CD4-positive, alpha-beta T cell (primary cell): ENCODE measurements at places on chromosomes 5 and 9. TPM values are rescaled to one million over a fixed set of nuclear protein-coding genes. Genes with fewer than 3 reads are reported as not detected.

DNA sequence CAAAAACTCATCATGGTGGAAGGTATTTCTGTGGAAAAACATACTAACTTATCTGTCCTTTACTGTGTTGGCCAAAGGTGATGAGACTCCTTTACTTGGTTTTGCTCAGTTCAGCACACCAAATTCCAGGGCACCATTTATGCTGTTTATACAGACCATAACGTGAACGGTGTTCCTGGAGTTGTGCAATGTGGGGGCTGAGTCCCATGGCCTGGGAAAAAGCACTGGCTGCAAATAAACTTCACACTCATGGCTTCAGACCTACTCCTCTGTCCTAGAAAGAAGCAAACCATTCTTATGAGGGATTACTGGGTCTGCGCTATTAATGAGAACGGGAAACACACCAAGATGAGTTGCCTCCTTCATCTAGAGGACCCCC, 10.4 kb downstream of the FREM1 start:
- no peak overlapping the region for H3K4me3 ChIP-seq
- peaks cover 3% of the 10 kb centered on the region for H3K27me3 ChIP-seq
- H3K27ac ChIP-seq, result no peak overlapping the region
- H3K4me1 ChIP-seq, result no peaks in the 10 kb centered on the region
- no peaks in the 10 kb centered on the region for H3K36me3 ChIP-seq

DNA sequence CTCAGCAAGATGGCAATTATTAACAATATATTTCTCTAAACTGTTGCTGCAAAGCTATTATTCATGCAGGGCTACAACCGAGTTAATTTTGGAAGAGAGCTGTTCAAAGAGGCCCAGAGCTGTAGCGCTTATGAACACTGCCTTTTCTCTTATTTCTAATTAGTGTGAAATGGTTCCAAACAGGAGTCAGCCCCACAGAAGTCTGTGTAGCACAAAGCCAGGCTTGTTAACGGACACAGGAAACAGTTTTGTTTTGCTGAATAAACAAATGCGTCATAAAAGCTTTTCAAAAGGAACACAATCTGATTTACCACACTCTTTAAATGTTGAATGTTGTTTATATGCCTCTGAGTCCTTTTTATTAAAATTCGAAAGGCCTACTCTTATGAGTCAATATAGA, 396.5 kb downstream of the ANXA1 start:
- no peak overlapping the region for H3K27ac ChIP-seq
- no peaks in the 10 kb centered on the region for H3K4me1 ChIP-seq
- no peak overlapping the region for H3K4me3 ChIP-seq
- no peaks in the 10 kb centered on the region for H3K36me3 ChIP-seq
- no peak for DNase-seq

DNA sequence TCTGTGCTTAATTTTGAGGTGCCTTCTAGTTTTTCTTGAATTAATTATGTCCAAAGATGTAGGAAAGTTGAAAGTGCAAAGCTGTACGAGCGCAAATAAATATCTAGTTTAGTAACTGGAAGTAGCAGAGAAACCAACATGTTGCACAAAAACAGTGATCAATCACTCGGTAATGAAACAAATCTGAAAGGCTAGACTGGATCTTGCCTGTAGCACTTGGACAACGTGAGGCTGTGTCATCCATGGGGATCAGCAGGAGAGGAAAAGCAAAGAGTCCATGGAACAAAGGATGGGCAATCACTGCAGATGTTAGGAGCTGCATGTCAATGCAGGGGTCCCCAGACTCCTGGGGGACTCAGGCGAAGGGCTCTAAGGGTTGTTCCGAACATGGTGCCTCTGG, 424.2 kb downstream of the IRX1 start:
- H3K36me3 ChIP-seq, result no peaks in the 10 kb centered on the region
- no peak for DNase-seq
- no peaks in the 10 kb centered on the region for H3K4me1 ChIP-seq
- H3K27me3 ChIP-seq, result no peaks in the 10 kb centered on the region

GRCh38 chr5:139150367-139150999, 47.7 kb downstream of the SIL1 start:
- H3K4me1 ChIP-seq, result no peaks in the 10 kb centered on the region
- no peak overlapping the region for H3K27ac ChIP-seq
- DNase-seq, result no peak
- H3K36me3 ChIP-seq, result no peaks in the 10 kb centered on the region

Gene ECM2
- not detected for total RNA-seq

DNA sequence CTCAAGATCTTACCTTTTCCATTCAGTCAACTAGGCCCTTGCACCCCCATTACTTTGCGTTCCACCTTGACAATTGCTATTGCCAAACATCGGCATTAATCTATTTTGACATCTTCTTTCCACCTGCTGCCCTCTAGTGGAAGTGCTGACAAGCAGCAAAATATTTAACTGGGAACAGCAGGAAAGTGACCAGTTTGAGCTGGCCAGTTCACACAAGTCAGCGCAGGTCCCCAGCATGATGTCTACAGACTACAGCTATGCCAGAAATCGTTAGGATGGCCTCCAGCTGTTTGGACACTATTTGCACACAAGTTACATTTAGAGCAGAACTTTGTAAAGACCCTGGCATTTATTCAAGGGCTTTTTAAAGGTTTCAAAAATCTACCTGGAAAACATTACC, 160.1 kb downstream of the GHR start:
- no peak for DNase-seq
- no peaks in the 10 kb centered on the region for H3K36me3 ChIP-seq
- no peak overlapping the region for H3K27ac ChIP-seq
- H3K4me3 ChIP-seq, result no peak overlapping the region

- no peaks in the 10 kb centered on the region for H3K27me3 ChIP-seq
- no peaks in the 10 kb centered on the region for H3K36me3 ChIP-seq
- no peak overlapping the region for H3K27ac ChIP-seq
- H3K4me1 ChIP-seq, result peaks cover 44% of the 10 kb centered on the region
Measured at GRCh38 chr9:130239741-130240241, 25.8 kb upstream of the HMCN2 start.

Gene EPB41L4B
- total RNA-seq, result not detected

Gene ANKRD34B
- not detected for total RNA-seq

DNA sequence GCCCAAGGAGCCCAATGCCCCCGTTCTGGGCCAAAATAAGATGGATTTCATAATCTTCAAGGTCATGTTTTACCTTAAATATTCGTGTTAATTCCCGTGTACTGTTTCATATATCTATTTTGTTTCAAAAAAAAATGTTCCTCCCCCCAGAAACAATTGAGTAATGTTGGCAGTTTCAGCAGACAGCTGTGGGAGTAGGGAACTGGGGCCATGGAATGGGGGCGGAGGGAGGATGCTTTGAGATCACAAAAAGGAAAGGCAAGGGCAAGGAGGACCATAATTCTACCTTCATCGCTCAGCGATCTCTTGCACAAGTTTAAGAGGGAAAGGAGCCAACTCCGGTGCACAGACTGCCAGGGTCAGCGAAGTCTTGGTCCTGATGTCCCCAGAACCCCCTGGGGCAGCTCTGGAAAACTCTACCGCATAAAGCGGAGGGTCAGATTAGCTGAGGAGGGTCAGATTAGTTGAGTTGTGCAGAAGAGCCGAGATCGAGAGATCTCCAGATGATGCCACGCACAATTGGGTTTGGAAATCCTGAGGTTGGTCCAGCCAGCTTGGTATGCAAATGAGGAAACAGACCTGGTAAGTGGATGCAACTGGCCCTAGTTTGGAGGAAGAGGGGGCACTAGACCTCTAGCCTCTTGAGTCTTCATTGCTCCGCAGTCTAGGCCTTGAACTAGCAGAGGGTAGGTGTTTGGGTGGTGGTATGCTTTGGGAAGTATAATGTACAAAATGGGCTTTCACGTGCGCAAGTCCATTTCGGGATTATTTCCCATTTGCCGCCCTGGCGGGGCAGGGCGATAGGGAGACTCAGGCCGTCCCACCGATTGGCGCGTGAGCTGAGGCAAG, 24.0 kb downstream of the CDKN2A start:
- no peak for DNase-seq
- no peaks in the 10 kb centered on the region for H3K36me3 ChIP-seq

Gene ASPN
- not detected for total RNA-seq

DNA sequence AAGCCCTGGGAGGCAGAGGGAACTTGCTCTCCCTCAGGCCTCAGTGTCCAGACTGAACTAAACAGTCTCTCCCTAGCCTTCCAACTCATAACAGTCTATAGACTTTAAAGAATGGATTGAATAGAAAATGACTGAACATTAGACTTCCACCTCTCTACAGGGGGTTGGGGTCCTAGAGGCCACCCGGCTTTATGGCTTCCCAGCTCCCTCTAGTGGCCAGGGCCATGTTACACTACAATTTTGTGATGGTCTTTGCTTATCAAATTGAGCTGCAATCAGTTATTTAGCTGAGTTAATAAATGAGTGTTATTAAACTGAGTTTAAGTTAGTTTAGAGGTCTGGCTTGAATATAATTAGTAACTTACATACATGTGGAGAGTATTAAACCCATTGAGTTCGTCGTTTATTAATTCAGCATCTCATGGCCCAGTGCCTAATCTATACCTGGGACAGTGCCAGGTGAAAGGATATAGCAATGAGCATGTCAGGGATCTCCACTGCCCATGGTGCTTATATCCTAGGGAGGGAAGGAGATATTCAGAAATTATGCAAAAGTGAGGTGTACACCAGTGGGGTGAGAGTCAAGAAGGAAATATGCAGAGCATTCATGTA, 105.2 kb downstream of the SH3TC2 start:
- H3K27me3 ChIP-seq, result no peaks in the 10 kb centered on the region
- no peak for DNase-seq
- no peak overlapping the region for H3K4me3 ChIP-seq
- H3K27ac ChIP-seq, result no peak overlapping the region

DNA sequence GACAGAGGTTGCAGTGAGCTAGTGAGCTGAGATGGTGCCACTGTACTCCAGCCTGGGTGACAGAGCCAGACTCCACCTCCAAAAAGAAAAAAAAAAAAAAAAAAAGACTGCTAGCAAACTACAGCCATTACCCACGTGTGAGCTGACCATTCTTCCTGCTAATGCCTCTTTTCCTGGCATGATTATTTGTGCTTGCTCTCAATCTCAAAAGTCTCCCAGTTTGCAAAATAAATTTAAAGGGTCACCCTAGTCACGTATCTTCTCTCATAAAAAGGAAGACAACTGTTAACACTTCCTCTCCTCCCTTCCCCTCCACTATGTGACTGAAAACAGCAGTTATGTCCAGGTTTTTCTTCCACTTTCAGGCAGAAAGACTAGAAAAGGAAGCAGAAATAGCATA, 37.2 kb downstream of the TRIM36 start:
- DNase-seq, result no peak
- H3K27me3 ChIP-seq, result no peaks in the 10 kb centered on the region
- no peak overlapping the region for H3K4me3 ChIP-seq
- no peaks in the 10 kb centered on the region for H3K4me1 ChIP-seq
- H3K36me3 ChIP-seq, result no peaks in the 10 kb centered on the region

- H3K4me3 ChIP-seq, result no peak overlapping the region
- H3K4me1 ChIP-seq, result peaks cover 20% of the 10 kb centered on the region
- H3K36me3 ChIP-seq, result peaks cover 4% of the 10 kb centered on the region
- no peak overlapping the region for H3K27ac ChIP-seq
- H3K27me3 ChIP-seq, result no peaks in the 10 kb centered on the region
Measured at GRCh38 chr9:137391411-137391754, 31.6 kb downstream of the EXD3 start.

DNA sequence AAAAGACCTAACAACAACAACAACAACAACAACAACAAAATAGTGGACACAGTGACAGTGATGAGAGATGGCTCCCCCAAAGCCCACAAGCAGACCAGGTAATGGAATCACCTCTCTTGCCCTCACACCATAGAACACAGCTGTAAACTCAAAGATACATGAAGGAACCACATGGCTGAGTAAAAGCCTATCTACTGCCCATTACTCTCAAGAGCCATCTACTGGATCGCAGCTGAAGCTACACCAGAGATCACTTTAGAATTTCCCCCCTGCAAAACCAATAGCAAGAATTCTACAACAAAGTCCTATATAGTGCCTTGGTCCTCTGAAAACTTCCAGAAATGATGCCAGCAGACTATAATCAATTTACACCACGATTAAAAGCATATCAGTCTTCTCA, 1537.6 kb upstream of the CDH9 start:
- H3K27me3 ChIP-seq, result no peaks in the 10 kb centered on the region
- no peak overlapping the region for H3K4me3 ChIP-seq
- DNase-seq, result no peak
- no peak overlapping the region for H3K27ac ChIP-seq
- no peaks in the 10 kb centered on the region for H3K36me3 ChIP-seq

DNA sequence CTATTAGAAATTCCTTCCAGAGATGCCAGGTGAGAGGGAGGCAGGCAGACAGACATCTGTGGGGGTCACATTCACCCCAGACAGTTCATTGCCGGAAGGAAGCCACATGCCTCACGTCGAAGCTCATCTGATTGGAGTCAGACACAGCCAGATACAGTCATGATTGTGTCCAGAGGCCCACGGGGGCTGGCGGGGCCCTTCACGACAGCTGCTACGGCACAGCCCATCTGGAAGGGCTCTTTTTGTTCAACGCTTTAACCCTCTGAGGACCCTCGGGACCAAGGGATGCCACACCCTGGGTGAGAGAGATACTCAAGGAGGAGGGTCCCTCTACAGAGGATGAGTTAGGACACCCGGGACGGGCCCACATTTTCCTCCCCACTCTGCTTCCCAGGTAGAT, 31.9 kb upstream of the GABRP start:
- no peak overlapping the region for H3K27ac ChIP-seq
- no peaks in the 10 kb centered on the region for H3K36me3 ChIP-seq
- H3K4me1 ChIP-seq, result no peaks in the 10 kb centered on the region

DNA sequence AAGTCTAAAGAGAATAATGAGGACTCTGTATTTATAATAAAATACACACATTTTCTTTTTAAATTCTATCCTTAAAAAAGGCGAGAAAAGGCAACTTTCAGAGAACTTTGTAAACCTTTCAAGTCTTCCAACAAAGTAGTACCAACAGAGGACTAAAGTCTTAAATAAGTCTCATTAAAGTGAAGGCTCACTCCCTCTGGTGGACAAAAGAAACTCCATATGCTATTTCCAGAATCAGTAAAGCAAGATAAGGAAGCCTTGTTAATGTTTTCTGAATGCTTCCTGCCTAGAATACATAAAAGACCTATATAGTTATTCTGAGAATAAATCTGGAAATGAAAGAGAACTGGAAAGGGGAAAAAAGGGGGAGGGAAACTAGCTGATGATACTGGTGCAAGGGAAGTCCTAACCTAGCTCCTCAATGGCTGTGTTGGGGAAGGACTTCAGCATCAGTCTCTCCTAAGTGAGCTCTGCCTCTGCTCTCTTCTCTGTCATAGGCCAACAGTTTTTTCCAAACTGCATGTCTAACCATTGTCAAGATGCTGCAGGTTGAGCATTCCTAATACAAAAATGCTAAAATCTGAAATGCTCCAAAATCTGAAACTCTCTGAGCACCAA, 7.2 kb downstream of the HMGCS1 start:
- DNase-seq, result no peak
- H3K36me3 ChIP-seq, result peaks cover 6% of the 10 kb centered on the region
- H3K27me3 ChIP-seq, result no peaks in the 10 kb centered on the region
- H3K27ac ChIP-seq, result no peak overlapping the region
- peaks cover 7% of the 10 kb centered on the region for H3K4me1 ChIP-seq

Gene NPM1
- total RNA-seq, result 1,379 TPM

Gene ARID3C
- total RNA-seq, result 0.34 TPM

GRCh38 chr5:169100735-169101075, 200.2 kb downstream of the SLIT3 start:
- H3K4me3 ChIP-seq, result no peak overlapping the region
- no peak for DNase-seq
- no peaks in the 10 kb centered on the region for H3K27me3 ChIP-seq
- no peaks in the 10 kb centered on the region for H3K36me3 ChIP-seq
- no peak overlapping the region for H3K27ac ChIP-seq
- H3K4me1 ChIP-seq, result no peaks in the 10 kb centered on the region

Gene QRFP
- total RNA-seq, result not detected
